ENCODE measurements at places on chromosomes 2 and 18.

- DNase-seq: no peak
These were observed 9.2 kb downstream of the SERPINE2 start for GRCh38 chr2:224029876-224030275.

DNA sequence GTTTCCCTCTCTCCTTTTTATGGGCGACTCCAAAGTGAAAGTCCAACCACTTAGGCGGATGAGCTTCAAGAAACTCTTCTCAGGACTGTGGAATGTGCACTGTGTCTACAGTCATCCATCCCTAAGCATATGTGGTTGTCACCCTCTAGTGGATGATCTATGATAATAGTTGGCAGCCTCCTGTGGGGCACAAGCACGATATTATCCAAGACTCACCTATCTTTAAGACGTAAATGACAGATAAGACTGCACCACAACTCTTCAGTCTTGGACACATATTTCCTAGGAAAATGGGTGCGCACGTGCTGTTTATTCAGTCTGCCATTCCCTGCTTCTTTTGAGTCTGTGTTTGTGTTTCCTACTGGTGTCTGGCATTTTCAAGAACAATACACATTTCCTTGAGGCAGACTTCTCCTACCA lies 145.5 kb upstream of the CTAGE1 start:
- no peak for DNase-seq

GRCh38 chr2:178666458-178666857 lies 140.8 kb downstream of the TTN start:
- DNase-seq: no peak

DNA sequence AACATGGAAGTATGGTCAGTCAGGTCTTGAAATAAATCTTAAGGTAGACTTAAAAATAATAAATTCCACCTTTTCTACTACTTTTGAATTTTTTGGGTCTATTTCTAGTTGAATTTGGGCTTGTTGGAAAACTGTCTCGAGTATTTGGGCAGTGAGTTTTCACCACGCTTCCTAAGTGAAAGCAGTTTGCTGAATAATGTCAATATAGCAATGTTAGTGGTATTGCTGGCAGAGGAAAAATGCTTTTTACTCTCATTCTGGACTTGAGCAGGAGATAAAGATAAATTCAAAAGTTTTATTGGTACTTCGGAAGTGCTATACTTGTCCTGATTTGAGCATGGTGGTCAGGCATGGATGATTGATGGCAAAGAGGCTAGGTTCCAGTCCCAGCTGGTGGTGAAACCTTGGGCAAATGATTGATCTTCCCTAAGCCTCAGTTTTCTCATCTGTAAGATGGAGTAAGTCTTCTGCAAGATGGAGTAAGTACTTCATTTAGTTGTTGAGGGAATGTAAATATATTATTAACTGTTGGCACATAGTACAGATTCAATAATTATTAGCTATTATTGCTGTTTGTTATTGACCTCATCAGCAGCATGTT lies 503.5 kb upstream of the ZEB2 start:
- no peak for DNase-seq

DNA sequence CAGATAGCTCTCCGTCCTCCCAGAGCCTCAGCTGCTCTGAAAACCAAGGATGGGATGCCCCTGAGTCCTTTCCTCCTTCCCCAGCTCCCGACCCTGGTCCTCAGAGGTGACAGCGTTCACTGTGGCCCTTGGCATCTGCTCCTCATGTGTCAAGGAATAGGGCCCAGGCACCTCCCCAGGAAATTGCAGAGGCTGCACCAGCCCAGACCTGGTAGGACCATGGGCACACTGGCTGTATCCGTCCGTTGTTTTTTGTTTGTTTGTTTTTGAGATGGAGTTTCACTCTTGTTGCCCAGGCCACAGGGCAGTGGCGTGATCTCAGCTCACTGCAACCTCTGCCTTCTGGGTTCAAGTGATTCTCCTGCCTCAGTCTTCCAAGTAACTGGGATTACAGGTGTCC lies 37.5 kb upstream of the SLC66A3 start:
- DNase-seq: no peak

DNA sequence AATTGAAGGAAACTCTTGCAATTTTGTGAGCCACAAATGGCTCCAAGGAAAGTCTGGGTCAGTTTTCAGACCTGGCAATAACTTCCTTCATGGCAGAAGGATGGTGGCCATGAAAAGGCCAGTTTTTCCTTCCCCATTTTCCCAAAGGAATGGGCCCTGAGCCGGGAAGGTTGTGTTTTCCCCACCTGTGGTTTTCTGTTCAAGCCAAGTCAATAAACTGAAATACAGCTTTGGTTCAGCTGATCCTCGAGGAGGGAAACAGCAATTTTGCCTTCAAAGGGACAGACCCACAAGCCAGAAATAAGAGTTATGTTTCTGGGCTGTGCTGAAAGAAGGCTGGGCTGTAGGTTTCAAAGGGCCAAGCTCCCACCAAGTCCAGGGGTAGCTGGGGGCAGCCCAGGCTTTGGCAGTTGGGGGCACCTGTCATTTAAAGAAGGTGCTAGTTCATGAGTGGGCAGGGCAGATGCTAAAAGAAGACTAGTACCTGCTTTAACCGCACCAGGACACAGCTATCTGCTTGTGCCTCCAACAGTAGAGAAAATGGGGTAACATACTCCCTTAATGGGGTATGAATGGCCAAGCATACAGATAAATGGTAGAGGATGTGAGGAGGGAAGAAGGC lies 97.0 kb downstream of the TTC32 start:
- no peak for DNase-seq

- DNase-seq: no peak
These were observed 53.9 kb downstream of the LIMS1 start for GRCh38 chr2:108588070-108588668.

DNA sequence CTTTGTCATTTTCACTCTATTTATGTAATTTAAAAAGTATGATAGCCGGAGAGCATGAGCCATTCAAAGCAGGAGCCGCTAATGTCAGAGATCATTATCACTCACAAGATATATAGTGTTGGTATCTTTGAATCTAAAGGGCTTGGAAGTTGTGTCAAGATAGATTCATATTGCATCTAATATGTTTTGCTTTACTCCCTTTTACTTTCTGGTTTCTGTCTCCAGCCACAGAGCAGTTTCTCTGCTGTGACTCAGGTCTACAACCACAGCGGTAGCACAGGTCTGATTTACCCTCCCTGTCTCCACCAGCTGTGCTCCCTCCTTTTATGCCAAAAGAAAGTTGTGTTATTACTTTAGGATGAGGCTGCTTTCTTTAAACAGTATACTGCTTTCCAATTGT lies 424.0 kb downstream of the ARHGAP15 start:
- DNase-seq: no peak

DNA sequence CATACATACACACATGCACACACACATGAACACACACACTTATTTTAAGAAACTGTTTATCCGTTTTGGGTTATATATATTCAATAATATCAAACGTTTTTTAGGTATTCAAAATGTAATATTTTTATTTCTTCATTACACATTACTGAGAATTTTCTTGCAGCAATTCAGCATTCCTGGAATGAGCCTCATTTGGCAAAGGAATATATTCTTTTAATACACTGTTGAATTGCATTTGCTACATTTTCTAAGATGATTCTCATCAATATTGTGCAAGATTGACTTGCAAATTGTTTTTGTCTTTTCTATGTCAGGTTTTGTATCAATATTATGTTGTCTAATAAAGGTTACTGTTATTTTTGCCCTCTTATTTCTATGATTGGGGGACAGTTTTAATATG lies 276.1 kb upstream of the CYP26B1 start:
- no peak for DNase-seq

DNA sequence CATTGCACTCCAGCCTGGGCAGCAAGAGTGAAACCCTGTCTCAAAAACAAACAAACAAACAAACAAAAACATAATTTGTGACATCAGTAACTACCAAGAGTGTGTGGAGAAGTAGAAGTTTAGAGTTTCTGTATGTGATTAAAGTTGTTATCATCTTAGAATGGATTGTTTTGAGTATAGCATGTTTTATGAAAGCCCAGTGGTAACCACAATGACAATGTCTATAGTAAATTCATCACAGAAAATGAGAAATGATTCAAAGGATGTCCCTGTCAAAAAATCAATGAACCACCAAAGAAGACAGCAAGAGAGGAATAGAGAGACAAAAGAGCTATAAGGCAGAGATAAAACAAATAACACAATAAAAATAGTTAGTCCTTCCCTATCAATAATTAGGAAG lies 1299.2 kb downstream of the CNTNAP5 start:
- DNase-seq: no peak

GRCh38 chr2:231611273-231612108 lies 18.8 kb downstream of the TEX44 start:
- peak; percentile 84 for DNase-seq

Measured in RWPE2 (cell line).